ENCODE measurements at places on chromosomes 6 and 20.

GRCh38 chr20:24100370-24101011, 111.9 kb upstream of the GGTLC1 start:
- peak; percentile 28 for DNase-seq

DNA sequence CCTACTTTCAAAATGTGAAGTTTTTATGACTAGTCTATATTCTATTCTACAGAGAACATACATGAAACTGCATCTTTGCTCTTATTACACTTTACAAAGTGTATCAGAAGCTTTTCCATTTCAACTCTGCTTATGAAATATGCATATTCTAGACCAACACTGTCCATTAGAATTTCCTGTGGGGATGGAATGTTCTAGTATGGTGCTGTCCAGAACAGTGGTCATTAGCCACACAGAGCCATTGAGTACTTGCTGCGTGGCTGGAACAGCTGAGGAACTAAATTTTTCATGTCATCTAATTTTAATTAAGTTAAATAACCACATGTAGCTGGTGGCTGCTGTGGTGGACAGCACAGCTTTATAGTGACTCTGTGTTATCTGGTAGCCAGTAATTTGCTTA, 105.9 kb upstream of the PDE10A start:
- no peak for DNase-seq

DNA sequence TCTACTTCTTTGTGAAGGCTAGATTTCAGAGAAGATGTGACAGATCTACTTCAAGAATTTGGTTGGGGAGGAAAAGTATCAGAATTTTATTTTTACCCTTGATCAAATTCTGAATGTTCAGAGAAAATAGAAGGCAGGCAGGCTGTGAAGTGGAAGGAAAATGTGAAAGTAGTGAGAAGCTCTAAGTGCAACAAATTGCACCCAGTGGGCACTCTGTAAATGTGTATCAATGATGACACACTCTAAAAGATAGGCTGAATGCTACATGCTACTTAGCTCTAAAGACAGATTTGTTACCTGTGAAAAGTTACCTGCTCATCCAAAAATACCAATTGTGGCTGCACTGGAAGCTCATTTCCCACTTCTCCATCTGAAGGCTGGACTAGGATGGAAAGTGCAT, 438.6 kb downstream of the PKHD1 start:
- DNase-seq, result no peak

DNA sequence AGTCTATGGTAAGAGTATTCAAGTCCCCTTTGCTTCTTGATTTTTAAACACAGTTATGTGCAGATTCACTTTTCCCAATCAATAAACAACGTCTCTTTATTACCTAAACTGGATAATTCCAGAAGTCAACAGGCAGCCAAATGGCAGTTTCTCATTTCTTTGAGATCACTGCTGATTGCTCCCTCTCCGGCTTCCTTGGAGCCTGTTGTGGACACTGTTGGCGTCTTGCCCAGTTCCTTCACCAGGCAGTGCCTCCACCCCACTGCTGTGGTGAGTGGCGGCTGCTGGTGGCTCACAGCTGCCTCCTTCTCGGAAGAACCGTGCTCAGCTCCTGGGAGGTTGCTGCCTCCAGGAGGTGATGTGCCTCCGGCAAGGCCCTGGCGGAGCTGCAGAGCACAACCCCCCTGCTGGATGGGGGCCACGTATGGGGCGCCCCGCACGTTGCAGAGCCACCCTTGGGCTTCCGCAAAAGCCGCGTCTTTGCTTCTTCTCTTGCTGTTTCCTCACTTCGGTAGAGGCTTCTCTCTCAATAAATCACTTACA, 105.1 kb upstream of the CNKSR3 start:
- peak; percentile 31 for DNase-seq

DNA sequence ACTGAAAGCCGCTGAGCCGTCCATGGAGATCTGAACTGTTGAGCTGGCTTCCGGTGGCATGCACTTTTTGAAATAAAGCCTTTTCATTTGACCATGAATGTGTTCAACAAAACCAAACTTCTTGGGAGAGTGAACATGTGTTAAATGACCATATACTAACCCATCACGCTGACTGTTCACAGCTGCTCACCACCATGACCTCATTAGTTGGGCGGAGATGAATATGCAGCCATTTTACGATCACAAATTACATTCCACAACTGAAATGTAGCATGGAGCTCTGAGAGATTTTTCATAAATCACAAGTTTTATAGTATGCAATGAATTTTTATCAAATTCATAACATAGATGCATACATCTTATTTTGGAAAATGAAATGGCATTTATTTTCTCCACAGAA, 4.2 kb downstream of the RAMACL start:
- no peak for DNase-seq

DNA sequence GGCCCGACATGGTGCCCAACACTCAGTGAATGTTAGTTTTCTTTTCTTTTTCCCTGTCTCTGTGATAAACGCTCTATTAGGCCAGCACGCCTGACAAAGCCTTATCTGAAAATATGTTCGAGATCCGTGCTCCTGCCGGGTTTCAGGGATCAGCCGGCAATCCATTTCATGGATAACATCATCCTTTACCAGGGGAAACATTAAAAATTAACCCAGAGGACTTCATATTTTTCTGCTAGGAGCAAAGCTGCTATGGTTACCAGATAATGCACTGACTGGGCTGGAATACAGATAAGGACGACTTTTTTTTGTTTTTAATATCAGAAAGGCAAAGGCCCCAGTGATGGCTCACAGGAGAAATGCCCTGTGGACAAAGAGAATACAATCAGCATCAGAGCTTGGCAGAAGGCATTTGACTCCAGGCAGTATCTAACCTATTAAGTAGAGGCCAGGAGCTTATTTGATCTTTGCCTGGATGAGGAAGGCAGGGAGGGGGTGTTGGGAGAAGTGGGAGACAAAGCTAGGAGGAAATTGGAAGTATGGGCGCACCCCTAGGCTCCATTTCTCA, 482.0 kb upstream of the CHD6 start:
- DNase-seq, result no peak

DNA sequence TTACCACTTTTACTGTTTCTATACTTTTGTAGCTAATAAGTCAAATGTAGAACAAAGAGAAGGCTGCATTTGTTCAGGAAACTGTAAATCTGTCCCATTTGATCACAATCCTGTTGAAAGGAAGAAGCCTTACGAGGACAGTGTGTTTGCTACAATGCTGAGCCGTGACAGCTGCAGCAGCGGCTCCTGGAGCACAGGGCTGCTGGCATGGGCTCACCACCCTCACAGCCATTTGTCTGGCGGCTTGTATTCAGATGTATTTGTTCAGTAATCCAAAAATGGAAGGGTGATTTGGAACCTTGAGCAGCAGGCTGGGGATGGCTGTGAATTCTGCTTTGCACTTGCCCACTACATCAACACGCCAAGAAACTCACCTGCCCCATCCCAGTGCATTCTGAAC, 5.7 kb downstream of the TUBB2A start:
- DNase-seq, result no peak

DNA sequence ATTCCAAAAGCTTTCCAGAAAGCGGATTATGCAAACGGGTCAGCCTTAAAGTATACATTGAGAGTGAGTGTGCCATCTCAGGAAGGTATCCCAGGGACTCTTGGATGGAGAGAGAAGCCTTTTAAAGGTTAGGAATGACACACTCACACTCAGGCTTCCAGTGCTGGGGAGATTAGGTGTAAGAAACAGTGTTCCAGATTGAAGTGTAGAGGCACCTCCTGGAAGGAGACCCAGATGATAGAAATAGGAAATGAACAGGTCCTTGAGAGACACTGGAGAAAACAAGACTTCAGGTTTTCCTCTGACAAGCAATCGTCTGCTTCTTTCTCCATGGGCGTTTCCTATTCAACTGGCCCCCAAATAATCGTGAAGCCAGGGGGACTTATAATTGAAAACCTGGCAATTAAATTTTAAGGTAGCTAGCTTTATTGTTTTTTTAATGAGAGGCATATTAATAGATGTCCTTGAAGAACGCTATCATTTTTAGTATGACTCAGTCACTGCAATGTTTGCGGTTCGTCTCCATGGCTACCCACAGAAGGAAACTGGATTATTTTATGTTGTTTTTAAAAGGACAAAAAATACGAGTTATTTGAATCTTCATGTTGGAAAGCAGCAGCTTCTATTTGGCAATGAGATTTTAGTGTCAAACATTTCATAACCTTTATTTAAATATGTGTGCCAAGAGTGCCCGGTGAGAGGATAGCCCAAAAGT, 85.3 kb downstream of the TRMT6 start:
- DNase-seq, result no peak

DNA sequence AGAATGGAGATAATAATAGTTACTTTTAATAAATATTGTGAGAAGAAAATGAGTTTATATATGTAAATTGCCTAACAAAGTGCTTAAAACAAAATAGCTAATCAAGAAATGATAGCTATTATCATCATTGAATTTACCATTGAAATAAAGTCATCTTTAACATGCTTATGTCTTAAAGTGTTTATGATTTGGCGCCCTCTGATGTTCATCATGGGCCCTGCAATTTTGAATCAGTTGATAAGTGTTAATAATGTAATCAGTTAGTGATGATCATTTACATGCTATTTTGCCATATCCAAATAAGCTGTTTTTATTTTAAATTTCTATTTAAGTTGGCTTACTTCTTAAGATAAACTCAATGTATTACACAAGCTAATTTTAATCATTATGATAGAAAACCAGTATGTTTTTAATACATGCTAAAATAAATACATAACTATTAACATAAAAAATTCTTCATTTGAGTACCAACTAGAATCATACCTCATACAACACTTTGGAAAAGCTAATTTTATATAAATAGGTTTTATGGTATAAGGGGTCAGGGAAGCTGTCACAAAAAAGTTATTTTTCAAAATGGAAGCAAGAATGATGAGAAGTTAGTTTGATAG, 39.2 kb upstream of the TPD52L1 start:
- DNase-seq, result peak; percentile 25

GRCh38 chr20:1870792-1871550, 24.2 kb upstream of the SIRPA start:
- DNase-seq, result no peak

- DNase-seq, result no peak
These were observed 270.8 kb downstream of the ARID1B start for GRCh38 chr6:157047951-157048350.

DNA sequence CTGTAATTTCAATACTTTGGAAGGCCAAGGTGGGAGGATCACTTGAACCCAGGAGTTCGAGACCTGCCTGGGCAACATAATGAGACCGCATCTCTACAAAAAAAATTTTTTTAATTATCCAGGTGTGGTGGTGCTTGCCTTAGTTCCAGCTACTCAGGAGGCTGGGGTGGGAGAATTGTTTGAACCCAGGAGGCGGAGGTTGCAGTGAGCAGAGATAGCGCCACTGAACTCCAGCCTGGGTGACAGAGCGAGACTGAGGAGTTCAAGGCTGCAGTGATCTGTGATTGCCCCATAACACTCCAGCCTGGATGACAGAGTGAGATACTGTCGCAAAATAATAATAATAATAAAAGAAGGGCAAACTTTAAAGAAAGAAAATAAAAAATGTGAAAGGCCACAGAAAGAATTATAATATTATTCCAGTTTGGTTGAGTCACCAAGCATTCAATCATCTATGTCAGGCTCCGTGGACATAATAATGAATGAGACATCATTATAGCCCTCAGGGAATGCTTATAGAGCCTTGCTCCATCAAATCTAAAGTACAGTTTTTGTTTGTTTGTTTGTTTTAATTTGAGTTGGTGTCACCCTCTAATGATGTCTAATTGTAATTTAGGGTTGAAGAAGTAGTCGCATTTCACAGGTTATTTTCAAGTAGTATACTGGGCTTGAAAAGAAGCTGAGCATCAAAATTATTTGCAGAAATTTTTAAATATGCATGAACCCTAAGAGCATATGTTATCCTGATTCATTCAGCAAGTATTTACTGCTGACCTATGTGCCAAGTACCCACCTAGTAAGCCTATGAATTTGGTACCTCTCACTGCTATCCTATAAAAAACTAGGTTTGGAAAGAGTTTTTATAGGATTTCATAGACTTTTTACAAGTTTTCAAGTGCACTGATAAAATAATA, 15.1 kb downstream of the GLYATL3 start:
- DNase-seq, result no peak

DNA sequence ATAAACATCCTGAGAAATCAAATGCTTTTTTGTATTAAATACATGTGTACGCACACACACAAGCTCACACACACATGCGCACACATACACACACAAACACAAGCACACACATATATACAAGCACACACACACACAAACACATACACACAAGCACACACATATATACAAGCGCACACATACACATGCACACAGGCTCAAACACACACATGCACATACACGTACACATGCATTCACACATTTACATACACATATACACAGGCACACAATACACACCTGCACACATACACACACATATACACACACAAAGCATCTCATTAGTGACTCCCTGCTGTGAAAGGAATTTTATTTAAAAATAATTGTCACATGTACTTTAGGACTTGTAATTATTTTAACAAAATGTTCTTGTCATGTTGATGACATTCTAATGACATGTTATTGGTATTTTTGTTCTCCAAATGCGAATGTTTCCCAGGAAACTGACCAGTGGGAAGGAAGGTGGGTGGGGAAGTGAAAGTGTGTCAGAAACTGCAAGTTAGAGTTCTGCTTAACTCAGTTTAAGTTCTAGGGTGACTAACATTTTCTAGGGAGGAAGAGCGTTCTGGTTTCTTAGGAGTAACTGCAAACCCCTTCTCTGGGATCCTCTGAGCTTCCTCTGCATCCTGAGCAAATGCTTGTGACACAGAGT, 113.9 kb upstream of the ZNF217 start:
- DNase-seq, result no peak

- no peak for DNase-seq
These were observed 103.3 kb downstream of the ANKS1A start for GRCh38 chr6:34992376-34992775.

GRCh38 chr6:170074435-170074834, 216.4 kb downstream of the DLL1 start:
- DNase-seq, result no peak

DNA sequence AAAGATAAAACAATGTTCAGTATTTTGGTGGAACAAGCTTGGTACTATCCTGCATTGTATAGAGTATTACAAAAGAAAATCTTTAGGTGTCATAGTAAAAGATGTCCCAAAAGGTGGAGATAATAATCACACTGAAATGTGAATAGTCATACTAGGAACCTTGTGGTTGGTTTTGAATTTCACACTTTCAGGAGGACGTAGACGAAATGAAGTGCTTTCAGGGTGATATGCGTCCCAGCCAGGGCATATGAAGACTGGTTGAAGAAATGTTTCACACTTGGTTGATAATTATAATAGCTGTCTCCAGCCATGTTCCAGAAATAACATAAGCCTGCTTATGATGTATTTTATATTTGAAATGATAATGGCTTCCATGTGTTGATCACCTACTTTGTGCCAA, 60.4 kb downstream of the SCAND1 start:
- DNase-seq, result no peak

GRCh38 chr6:121305957-121306607, 28.2 kb downstream of the TBC1D32 start:
- DNase-seq, result peak; percentile 31

- DNase-seq, result peak; percentile 84
These were observed 21.4 kb upstream of the AKIRIN2 start for GRCh38 chr6:87723170-87724078.

GRCh38 chr6:97049253-97050011, 124.9 kb downstream of the KLHL32 start:
- no peak for DNase-seq

Measured in HTR-8/SVneo (cell line).